ENCODE measurements at places on chromosomes 2 and 18.

DNA sequence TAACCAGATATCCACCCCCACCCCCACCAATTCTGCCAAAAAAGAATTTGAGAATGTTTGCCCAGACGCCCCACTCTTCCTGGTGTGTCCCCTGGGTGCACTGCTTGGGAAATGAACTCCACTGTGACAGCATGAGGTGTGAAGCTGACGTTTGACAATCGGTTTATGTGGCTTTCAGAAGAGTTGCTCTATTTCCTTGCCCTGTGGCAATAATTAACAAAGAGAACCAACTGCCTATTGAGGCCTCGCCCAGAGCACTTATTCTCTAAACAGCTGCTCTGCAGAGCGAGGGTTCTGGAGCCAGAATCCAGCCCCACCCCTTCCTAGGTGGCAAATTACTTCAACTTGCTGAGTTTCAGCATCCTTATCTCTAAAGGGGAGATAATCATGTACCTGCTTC lies 115.8 kb upstream of the SIX3 start:
- DNase-seq = no peak

DNA sequence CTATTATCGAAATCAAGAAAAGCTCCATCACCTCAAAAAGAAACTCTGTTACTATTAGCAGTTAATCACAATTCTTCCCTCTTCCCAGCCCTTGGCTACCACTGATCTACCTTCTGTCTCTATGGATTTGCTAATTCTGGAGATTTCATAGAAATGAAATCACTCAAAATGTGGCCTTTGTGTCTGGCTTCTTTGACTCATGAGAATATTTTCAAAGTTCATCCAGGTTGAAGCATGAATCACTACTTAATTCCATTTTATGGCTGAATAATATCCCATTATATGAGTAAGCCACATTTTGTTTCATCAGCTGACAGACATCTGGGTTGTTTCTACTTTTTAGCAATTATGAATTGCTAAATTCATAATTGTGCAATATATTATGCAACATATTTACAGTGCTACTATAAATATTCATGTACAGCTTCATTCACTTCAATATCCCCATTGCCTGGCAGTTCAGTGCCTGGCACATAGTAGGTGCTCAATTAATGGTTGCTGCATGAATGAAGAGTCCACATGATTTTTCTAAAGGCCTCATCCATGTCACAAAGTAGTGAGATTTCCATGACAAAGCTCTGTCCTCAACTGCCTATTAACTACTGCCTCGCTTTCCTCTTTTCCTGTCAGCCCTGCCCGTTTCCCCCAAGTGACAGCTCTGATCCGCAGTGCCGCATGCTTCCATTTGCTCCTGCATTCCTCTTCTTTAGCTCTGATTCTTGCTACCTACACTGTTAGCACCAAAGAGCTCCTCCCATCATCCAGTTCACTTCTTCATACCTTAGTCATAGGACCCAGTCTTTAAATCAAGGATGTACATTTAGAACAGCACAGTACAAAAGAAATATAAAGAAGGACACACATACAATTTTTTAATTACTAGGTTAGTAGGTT lies 32.8 kb downstream of the CCDC93 start:
- DNase-seq = no peak

DNA sequence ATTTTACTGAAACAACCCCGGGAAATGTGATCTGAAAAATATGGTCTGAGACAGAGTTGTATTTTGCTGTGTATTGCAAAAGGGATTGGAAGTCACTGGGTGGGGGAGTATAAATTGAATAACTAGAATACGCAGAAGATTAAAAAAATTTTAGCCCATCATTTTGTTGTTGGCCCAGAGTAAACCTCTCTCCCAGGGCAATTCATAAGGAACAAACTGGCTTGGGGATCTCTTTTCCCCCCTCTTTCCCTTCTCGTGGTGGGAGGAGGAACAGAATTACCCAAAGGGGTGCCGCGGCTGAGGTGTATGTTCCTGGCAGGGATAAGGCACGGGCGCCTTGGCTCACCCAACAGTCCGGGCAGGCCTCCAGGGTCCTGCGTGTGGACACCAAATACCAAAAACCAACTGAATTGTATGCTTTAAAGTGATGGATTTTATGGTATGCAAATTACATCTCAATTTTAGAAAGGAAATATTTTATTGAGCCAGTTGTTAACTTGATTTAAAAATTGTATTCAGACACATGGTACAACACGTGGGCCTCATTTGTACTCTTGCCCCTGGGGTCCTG lies 121.2 kb upstream of the SPRED2 start:
- no peak for DNase-seq

DNA sequence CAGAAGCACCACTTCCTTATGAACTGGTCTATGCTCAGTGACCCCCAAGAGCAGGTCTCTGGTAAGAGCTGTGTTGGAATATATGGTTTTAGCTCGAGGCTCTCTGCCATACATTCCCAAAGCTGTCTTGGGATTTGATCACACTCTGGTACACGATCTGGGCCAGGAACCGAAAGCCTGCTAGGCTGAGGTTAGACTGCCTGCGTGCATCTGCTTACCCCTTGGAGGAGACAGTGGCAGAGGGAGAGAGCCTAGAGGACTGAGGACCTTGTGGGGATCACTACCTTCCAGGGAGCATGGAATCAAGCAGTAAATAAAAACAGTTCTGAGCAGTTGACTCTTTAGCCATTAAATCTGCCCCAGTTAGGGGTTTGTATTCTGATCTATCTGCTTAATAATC lies 63.7 kb downstream of the ZNF532 start:
- no peak for DNase-seq

GRCh38 chr2:65934992-65935629 lies 499.8 kb upstream of the MEIS1 start:
- DNase-seq = no peak

GRCh38 chr2:121038031-121038430 lies 247.0 kb downstream of the TFCP2L1 start:
- no peak for DNase-seq

- DNase-seq = peak; percentile 94
These were observed 10.0 kb upstream of the PROC start for GRCh38 chr2:127408004-127408806.

DNA sequence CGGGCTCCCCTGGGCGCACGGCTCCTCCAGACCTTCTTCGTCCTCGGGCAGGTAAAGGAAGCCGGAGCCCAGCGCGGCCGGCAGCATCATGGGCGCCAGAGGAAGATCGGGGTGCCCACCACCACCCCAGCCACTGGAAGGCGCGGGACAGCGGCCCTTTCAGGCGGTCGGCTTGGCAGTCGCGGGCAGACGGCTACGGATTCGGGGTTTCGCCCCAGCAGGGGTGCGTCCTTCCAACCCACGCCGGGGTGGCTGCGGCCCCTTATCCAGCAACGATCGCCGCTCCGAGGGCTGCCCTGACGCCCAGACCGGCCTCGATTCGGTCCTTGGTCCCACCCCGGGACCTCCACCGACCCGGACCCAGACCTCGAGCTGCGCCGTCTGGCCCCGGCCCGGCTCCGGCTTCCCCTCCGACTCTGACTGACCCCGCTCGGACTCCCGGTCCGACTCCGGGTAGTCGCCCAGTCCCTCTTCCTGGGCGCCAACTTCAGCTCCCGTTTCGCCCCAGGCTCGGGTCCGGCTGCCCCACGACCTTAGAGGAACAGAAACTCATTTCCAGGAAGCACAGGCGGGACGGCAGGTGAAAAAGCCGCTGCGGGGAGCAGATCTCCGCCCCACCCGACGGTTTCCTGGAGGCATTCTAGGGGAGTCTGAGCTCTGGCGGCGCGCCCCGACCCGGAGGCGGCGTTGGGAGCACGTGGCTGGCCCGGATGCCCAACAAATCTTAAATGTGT lies 30.2 kb upstream of the SSB start:
- DNase-seq = peak; percentile 41

- no peak for DNase-seq
These were observed 119.3 kb upstream of the GYPC start for GRCh38 chr2:126536605-126537200.

DNA sequence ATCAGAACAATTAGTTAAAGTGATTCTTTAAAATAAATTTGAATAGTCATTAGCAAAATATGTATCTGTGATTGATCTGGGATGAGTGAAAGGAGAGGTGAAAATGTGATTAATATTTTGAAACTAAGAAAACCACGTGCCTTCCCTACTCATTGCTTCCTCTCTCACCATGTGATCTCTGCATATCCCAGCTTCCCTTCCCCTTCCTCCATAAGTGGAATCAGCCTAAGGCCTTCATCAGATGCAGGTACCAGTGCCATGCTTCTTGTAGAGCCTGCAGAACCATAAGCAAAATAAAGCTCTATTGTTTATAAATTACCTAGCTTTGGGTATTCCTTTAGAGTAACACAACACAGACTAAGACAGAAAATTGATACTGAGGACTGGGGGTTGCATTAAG lies 11.2 kb upstream of the STAT1 start:
- no peak for DNase-seq

- peak; percentile 56 for DNase-seq
These were observed 32.8 kb upstream of the ACKR3 start for GRCh38 chr2:236536727-236537398.

DNA sequence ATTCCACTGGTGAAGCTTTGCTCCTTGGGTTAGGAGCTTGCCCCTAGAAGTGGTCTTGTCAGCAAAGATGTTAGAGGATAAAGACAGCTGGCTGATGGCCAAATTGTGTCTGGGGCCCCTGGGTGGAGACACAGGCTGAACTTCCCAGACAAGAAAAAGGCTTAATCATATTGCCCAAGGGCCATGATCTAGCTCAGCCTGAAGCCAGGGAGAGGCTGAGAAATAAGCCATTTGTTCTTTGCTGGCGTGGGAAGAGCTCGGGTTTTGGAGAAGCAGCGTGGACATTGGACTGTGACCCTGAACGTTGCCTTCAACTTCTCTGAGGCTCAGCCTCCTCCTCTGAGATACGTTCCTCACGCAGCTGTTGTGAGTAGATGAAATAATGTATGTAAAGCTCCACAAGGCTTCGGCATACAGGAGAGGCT lies 153.0 kb downstream of the ZFP36L2 start:
- no peak for DNase-seq

DNA sequence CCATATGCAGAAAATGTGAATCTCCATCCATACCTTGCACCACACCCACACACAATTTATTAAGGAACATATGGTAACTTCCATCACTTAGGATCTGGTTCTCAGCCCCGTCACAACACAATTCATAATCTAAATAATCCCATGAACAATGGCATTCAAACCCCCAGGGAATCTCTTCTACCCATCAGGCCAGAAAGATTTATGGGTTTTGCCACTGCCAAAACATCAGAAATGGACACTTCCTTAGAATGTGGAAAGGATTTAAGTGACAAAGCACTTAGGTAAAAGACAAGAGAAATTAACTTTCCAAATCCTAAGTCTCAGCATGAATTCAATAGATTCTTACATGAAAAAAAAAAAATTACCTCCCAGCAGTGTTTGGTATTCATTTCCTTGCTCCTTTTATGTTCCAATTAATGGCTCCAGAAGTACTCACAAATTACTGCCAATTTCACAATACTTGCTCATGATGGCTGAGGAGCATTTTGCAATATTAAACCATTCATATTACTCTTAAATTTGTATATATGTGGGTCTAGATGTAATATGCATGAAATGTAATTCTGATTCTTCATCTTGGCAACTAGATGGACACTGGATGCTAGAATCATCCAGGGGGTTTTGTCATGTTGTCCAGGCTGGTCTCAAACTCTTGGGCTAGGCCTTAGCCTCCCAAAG lies 56.5 kb upstream of the TMEM247 start:
- DNase-seq = no peak

DNA sequence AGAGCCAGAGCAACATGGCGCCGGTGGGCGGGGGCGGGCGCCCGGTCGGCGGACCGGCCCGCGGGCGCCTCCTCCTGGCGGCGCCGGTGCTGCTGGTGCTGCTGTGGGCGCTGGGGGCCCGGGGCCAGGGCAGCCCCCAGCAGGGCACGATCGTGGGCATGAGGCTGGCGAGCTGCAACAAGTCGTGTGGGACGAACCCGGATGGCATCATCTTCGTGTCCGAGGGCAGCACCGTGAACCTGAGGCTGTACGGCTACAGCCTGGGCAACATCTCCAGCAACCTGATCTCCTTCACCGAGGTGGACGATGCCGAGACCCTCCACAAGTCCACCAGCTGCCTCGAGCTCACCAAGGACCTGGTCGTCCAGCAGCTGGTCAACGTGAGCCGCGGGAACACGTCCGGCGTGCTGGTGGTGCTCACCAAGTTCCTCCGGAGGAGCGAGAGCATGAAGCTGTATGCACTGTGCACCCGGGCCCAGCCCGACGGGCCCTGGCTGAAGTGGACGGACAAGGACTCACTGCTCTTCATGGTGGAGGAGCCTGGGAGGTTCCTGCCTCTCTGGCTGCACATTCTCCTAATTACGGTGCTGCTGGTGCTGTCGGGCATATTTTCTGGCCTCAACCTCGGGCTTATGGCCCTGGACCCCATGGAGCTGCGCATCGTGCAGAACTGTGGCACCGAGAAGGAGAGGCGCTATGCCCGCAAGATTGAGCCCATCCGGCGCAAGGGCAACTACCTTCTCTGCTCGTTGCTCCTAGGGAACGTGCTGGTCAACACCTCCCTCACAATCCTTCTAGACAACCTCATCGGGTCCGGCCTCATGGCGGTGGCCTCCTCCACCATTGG lies 507 bp downstream of the CNNM4 start:
- DNase-seq = no peak

GRCh38 chr18:59620381-59620780 lies 76.8 kb downstream of the CCBE1 start:
- DNase-seq = no peak

Measured in CD4-positive, alpha-beta T cell treated with Interleukin-2 at 100 ng/mL for 4 hours (primary cell).